ENCODE measurements at places on chromosomes 16 and 17.
A peak's percentile ranks its signal among the peaks of the same experiment; 100 is the strongest.

- DNase-seq: peak; percentile 96
Measured at GRCh38 chr16:67935402-67936123, 1.1 kb downstream of the PSMB10 start.

GRCh38 chr17:59377410-59377809 is 46.0 kb downstream of the YPEL2 start:
- DNase-seq: no peak

- DNase-seq: peak; percentile 26
Measured at GRCh38 chr17:68431661-68432071, 25.6 kb downstream of the WIPI1 start.

- no peak for DNase-seq
Measured at GRCh38 chr16:46850619-46851555, 19.9 kb upstream of the C16orf87 start.

DNA sequence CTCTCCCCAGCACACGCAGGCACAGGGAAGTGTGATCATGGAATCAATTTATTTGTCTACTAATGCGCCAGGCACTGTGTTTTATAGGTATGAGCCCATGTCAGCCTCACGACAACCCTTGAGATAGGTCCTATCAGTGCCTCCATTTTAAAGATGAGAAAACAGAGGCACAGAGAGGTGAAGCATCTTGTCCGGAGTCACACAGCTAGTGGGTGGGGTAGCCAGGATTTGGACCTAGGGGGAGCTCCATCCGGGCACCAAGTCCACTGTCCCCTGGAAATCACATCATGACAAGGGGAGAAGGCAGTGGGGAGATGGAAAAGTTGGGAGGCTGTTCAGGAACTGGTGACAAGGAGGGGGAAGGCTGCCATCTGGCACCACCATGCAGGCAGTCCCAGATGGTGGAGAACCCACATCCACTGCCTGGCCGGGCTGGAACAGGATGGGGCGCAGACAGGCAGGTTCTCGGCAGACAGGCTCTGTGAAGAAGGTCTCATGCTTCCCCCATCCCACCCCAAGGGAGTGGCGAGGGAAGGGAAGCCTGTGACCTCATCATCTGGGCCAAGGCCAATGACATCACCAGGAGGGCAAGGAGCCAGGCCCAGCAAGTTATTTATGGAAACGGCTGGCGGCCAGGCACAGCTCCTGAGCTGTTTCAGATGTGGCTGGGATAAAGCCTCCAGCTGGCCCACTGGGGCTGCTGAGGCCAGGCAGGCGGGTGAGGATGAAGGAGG is 126.0 kb upstream of the SDK2 start:
- DNase-seq: no peak

- DNase-seq: peak; percentile 32
Measured at GRCh38 chr17:45302649-45303173, 14.1 kb downstream of the MAP3K14 start.

GRCh38 chr16:30744183-30744582 is 4.0 kb upstream of the PHKG2 start:
- no peak for DNase-seq

GRCh38 chr17:28740406-28741357 is 3.1 kb upstream of the TRAF4 start:
- DNase-seq: no peak

GRCh38 chr17:39081851-39082250 is 69.6 kb downstream of the PLXDC1 start:
- DNase-seq: no peak

DNA sequence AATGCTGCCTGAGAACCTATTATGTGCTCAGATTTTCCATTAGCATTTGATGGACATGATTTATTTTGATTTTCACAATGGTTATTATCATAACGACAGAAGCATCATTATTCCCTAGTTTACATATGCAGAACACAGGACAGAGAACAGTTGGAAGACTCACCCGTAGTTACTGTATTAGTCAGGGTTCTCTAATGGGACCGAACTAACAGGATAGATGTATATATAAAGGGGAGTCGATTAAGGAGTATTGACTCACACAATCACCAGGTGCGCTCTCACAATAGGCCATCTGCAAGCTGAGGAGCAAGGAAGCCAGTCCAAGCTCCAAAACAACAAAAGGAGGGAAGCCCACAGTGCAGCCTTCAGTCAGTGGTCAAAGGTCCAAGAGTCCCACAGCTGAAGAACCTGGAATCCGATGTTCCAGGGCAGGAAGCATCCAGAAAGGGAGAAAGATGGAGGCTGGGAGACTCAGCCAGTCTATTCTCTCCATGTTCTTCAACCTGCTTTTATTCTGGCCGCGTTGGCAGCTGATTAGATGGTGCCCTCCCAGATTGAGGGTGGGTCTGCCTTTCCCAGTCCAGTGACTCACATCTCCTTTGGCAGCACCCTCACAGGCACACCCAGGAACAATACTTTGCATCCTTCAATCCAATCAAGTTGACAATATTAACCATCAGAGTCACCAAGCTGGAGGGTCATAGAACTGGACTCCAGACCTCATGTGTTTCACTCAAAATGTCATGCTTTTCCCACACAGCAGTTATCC is 92.7 kb upstream of the XYLT1 start:
- DNase-seq: no peak

DNA sequence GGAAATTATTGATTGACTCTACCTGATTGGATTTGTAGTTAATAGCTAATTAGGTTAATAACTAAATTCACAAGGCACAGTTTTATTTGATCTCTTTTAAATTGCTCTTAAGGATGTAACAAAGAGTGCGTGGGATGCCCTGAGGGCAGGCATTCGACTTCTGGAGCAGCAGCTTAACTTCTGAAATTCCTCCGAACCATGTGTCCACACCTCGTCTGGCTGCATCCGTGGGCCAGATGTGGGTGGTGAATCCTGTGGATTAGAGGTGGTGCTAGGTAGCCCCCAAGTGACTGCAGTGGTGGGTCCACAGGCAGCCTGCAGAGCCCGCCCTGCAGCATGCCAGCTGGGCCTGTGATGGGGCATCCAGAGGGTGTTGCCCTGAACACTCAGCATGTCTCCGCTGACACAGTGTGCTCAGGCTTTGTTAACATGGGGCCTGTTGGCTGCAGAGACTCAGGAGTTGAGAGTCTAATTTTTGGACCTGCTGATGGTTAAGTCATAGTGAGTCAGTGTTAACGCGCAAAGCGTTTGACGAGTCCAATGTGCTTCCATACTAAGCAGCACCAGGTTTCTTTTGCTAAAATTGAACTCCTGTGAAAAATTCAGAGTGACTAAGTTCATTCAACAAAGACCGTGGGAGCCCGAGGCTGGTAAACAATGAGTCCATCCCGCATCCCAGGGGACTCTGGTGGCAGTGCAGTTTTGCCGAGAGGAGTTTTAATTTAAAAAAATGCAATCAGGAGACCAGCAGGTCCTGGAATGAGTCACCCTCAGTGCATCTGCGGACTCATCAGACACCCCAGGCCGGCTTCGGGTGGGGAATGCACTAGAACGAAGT is 3.8 kb upstream of the NPB start:
- DNase-seq: no peak

DNA sequence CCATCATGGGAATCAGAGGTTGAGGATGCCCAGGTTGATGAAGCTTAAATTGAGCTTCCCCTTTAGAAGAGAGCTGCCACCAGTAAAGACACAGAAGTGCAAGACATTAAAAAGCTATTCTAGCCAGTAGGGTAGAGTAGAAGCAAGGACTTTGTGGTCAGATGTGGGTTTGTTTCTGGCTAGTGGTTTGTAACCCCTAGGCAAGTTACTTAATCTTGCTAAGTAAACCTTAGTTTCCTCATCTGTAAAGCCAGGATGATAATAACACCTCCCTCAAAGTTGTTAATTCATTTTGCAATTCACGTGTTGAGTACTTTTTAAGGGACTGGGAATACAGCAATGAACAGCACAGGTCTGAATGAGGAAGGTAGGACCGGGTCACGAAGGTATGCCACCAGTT is 3.6 kb downstream of the SNTB2 start:
- DNase-seq: no peak

DNA sequence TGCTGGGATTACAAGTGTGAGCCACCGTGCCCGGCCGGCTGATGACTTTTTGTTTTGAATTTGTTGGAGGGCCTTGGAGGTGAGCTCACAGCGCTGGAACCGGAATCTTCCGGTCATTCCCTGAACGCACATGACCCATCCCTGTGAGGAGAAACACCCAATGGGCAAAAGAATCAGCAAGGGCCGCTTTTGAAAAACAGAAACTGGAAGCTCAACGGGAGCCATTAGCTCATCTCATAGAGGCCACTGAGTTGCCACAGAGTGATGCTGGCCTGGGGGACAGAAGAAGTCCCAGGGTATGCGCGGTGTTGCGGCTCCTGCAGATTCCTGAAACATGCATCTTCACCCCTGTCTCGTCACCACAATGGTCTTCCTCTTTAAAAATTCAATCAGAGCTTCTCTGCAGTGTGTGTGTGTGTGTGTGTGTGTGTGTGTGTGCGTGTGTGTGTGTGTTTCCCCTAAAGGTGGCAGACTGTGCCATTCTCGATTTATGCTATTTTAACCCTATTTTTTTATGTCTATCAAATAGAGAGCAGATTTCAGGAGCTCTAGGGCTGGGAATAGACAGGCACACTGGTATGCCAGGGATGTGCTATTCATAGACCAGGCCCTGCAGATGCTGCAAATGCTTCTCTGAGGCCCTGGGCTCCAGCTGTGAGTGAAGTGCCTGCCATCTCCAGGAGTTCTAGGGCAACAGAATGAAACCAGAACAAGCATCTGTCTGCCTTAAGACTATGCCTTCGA is 68.3 kb downstream of the MARCHF10 start:
- DNase-seq: no peak

- DNase-seq: peak; percentile 32
Measured at GRCh38 chr16:89784406-89784805, 32.0 kb downstream of the FANCA start.

DNA sequence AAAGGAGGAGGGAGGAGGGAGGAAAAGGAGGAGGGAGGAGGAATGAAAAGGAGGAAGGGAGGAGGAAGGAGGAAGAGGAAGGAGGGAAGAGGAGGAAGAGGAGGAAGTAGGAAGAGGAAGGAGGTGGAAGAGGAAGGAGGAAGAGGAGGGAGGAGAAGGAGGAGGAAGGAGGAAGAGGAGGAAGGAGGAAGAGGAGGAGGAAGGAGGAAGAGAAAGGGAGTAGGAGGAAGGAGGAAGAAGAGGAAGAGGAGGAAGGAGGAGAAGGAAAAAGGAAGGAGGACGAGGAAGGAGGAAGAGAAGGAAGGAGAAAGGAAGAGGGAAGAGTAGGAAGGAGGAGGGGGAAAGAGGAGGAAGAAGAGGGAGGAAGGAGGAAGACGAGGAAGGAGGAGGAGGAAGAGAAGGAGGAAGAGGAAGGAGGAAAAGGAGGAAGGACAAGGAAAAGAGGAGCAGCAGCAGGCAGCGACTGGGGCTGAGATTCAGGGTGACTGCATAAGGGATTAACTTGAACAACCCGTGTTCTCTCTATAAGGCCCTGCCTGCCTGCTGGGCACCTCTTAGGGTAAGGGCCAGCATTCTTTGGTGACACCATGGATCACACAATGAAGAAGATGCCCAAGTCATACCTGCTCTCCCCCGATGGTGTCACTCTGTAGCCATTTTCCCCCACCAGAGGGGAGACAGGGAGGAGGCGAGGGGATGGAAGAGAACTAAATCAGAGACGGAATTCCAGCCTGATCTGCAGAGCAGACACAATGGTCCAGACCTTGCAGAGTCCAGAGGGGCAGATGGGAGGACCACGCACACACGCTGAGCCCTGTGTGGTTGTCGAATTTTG is 1.4 kb upstream of the IL34 start:
- DNase-seq: no peak

GRCh38 chr17:76497979-76498875 is 3.0 kb downstream of the RHBDF2 start:
- no peak for DNase-seq

- DNase-seq: no peak
Measured at GRCh38 chr17:5694551-5694950, 110.2 kb upstream of the NLRP1 start.

DNA sequence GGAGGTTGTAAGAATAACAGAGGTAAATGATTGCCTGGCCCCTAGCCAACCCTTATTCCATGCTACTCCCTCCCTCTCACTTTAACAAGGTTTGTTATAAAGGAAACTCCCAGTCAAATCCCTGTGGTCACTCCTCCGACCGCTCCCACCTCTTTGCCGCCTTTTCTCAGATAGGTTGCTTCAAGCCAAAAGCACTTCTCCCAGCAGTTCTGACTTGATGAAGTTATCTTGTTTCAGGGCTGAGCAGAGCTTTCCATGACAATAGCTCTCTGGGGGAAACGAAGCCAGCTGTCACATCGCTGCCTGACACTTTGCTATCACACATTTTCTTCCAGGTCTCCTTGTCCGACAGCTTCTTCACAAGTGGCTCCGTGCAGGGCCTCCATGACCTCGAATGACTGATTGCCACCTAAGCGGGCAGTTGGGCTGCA is 278.6 kb downstream of the HAPSTR1 start:
- DNase-seq: no peak

Data from CD4-positive, alpha-beta T cell treated with Interferon gamma for 1 hour (primary cell).